H9 (cell line): ENCODE measurements at places on chromosomes 2 and 18. TPM values are rescaled to one million over a fixed set of nuclear protein-coding genes. Genes with fewer than 3 reads are reported as not detected.

- H3K4me3 ChIP-seq: no peak overlapping the region
- no peaks in the 10 kb centered on the region; the same call in 1 of the 2 replicates for H3K27me3 ChIP-seq
- no peak overlapping the region for H3K27ac ChIP-seq
- no peaks in the 10 kb centered on the region for H3K4me1 ChIP-seq
- DNase-seq: no peak
These were observed 150.2 kb upstream of the SATB2 start for GRCh38 chr2:199607914-199608313.

DNA sequence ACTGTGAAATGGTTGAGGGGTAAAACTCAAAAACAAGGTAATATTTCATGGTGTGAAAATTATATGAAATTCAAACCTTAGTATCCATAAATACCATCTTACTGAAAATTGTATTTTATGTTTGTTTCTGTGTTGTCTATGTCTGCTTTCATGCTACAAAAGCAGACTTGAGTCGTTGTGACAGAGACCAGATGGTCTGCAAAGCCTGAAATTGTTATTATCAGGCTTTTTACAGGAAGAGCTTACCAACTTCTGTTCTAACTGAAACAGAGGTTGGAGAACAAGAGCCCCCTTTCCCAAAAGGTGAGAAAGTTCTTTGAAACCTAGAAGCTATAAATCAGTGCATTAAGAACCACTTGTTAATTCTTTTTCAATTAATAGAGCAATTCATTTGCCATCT is 110.0 kb downstream of the COL4A4 start:
- no peak overlapping the region for H3K27ac ChIP-seq
- no peak for DNase-seq
- no peaks in the 10 kb centered on the region for H3K27me3 ChIP-seq
- H3K4me3 ChIP-seq: no peak overlapping the region
- H3K36me3 ChIP-seq: no peaks in the 10 kb centered on the region
- no peaks in the 10 kb centered on the region; the same call in 1 of the 2 replicates for H3K4me1 ChIP-seq

The PCARE gene
- total RNA-seq: not detected in 2 replicates

- no peaks in the 10 kb centered on the region for H3K36me3 ChIP-seq
- H3K27me3 ChIP-seq: no peaks in the 10 kb centered on the region
- no peak for DNase-seq
- no peak overlapping the region for H3K4me3 ChIP-seq
- H3K27ac ChIP-seq: no peak overlapping the region
- H3K4me1 ChIP-seq: no peaks in the 10 kb centered on the region
These were observed 53.0 kb downstream of the GPD2 start for GRCh38 chr2:156489195-156489594.

The SERPINB7 gene
- not detected in 2 replicates for total RNA-seq

- no peak overlapping the region for H3K4me3 ChIP-seq
- H3K27me3 ChIP-seq: no peaks in the 10 kb centered on the region
- DNase-seq: peak; percentile 19
- no peaks in the 10 kb centered on the region for H3K36me3 ChIP-seq
- no peaks in the 10 kb centered on the region for H3K4me1 ChIP-seq
These were observed 72.2 kb downstream of the HDAC4 start for GRCh38 chr2:239328351-239329191.

DNA sequence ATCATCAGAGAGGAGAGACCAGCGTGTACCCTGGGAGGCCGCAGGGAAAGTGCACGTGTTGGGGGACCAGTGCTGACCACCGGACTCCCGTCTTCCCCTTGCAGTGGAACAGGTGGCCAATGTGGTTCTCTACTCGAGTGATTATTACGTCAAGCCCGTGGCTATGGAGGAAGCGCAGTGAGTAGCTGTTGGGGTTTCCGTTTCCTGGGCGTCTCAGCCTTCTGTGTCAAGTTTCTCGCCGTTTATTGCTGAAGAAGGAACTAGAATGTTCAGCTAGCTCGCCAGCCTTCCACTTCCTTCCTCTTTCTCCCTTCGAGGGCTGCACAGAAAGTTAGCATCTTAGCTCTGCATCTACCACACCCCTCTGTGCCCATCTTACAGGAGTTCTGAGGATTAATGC is 22.8 kb upstream of the DGKD start:
- no peak overlapping the region for H3K4me3 ChIP-seq
- H3K27ac ChIP-seq: no peak overlapping the region
- H3K4me1 ChIP-seq: peaks cover 2% of the 10 kb centered on the region; the same call in 1 of the 2 replicates
- DNase-seq: no peak
- H3K36me3 ChIP-seq: no peaks in the 10 kb centered on the region; the same call in 1 of the 3 replicates

GRCh38 chr2:221123396-221123795 is 448.7 kb downstream of the EPHA4 start:
- no peak overlapping the region for H3K27ac ChIP-seq
- H3K4me1 ChIP-seq: no peaks in the 10 kb centered on the region
- peaks cover 15% of the 10 kb centered on the region for H3K36me3 ChIP-seq
- no peak overlapping the region for H3K4me3 ChIP-seq
- DNase-seq: no peak

- no peak overlapping the region for H3K27ac ChIP-seq
- no peak overlapping the region for H3K4me3 ChIP-seq
- H3K4me1 ChIP-seq: no peaks in the 10 kb centered on the region
- H3K27me3 ChIP-seq: no peaks in the 10 kb centered on the region
- no peaks in the 10 kb centered on the region for H3K36me3 ChIP-seq
These were observed 23.2 kb upstream of the ACSL3 start for GRCh38 chr2:222837643-222838056.

DNA sequence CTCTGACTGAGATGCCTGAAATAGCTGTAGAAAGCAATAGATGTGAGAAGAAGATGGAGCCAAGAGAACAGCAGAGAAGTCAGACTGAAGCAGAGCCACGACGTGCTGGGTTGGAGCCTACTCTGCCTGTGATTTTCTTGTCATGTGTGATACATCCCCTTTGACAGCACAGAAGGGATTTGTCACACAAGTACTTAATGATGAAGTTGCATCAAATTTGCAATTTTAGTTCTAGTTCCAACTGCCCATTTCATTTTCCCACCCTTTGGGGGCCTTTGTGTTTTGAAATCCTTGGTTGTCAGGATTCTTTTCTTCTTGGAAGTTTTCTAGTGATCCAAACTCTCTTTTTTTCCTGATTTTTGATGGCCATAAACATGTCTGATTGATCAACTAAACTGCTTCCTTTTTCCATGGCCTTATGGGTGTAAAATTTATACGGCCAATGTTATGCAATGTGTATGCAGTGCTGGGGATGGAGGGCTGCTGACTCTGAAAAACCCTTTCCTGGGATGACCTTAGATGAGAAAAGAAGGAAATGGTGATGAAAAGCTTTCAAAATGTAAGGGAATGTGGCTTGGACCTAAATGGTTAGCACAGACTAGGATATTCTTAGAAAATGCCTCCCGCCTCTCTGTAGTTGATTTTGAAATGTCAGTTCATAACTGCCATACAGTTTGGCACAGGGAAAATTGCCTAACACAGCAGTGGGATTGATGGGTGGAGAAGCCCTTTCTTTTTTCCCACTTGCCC is 9.6 kb upstream of the B3GNT2 start:
- no peaks in the 10 kb centered on the region for H3K27me3 ChIP-seq
- H3K4me3 ChIP-seq: no peak overlapping the region
- no peak for DNase-seq
- H3K4me1 ChIP-seq: no peaks in the 10 kb centered on the region

The ARHGEF4 gene
- total RNA-seq: 12.5 and 12.6 TPM in 2 replicates

DNA sequence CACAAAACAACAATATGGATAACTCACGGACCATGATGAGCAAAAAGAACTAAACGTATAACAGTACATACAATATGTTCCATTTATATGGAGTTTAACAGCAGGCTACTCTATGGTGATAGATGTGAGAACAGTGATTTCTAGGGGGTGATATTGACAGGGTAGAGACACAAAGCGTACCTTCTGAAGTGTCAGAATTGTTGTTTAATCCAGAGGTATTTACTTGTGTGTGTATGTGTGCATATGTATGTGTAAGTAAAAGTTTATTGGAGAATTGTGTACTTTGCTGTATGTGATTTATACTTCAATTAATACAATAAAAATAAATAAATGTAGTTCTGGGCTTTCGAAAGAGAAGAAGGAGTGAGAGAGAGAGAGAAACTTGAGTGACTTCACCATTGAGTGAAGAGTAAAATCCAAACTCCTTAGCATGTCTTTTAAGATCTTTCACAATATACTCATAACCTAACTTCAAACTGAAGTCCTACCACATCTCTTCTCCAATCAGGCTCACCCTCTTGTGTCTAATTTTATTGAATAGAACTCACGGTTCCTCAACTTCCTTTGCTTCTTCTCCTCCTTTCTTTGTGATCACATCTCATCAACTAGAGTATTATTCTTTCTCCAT is 126.0 kb upstream of the KLF7 start:
- H3K36me3 ChIP-seq: no peaks in the 10 kb centered on the region
- H3K27ac ChIP-seq: no peak overlapping the region
- peaks cover 6% of the 10 kb centered on the region; the same call in 1 of the 2 replicates for H3K4me1 ChIP-seq
- DNase-seq: no peak

- peaks cover 12% of the 10 kb centered on the region; the same call in 1 of the 2 replicates for H3K4me1 ChIP-seq
- H3K27ac ChIP-seq: no peak overlapping the region
- peak overlapping the region; percentile 78 for H3K4me3 ChIP-seq
- H3K27me3 ChIP-seq: no peaks in the 10 kb centered on the region; the same call in 1 of the 2 replicates
These were observed 175.5 kb downstream of the AGAP1 start for GRCh38 chr2:235669269-235669831.

The NEUROD1 gene
- not detected in 2 replicates for total RNA-seq

GRCh38 chr2:144682248-144682647 is 162.3 kb upstream of the ZEB2 start:
- H3K27ac ChIP-seq: no peak overlapping the region
- no peak overlapping the region for H3K4me3 ChIP-seq
- no peaks in the 10 kb centered on the region for H3K36me3 ChIP-seq

- peak; percentile 62 for DNase-seq
- H3K4me3 ChIP-seq: no peak overlapping the region
- H3K36me3 ChIP-seq: peaks cover 10% of the 10 kb centered on the region
- no peaks in the 10 kb centered on the region; the same call in 1 of the 2 replicates for H3K4me1 ChIP-seq
- H3K27ac ChIP-seq: no peak overlapping the region
- no peaks in the 10 kb centered on the region for H3K27me3 ChIP-seq
These were observed 30.5 kb downstream of the B3GNT7 start for GRCh38 chr2:231425811-231426703.

The COL3A1 gene
- total RNA-seq: not detected in 2 replicates

DNA sequence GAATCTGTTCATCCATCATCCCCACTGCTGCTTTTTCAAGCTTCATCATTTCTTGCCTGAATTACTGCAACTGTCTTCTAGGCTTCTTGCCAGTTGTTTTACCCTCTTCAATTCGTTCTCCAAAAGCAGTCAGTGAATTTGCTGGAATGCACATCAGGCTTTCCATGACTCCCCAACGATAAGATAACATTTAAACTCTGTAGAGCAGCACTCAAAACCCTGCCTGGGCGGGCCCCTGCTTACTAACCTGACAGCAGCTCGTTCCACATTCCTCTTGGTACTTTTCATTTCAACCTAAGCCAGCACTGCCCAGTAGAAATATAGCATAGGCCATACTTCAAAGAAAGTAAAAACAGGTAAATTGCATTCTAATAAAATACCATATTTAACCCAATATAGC is 342.9 kb downstream of the SUCLG1 start:
- H3K4me1 ChIP-seq: no peaks in the 10 kb centered on the region
- H3K27me3 ChIP-seq: no peaks in the 10 kb centered on the region
- DNase-seq: no peak

GRCh38 chr2:74005786-74006185 is 21.1 kb downstream of the TET3 start:
- DNase-seq: no peak
- no peak overlapping the region for H3K4me3 ChIP-seq
- H3K27me3 ChIP-seq: no peaks in the 10 kb centered on the region; the same call in 1 of the 2 replicates

The DQX1 gene
- total RNA-seq: 0.98 and 1.6 TPM in 2 replicates

DNA sequence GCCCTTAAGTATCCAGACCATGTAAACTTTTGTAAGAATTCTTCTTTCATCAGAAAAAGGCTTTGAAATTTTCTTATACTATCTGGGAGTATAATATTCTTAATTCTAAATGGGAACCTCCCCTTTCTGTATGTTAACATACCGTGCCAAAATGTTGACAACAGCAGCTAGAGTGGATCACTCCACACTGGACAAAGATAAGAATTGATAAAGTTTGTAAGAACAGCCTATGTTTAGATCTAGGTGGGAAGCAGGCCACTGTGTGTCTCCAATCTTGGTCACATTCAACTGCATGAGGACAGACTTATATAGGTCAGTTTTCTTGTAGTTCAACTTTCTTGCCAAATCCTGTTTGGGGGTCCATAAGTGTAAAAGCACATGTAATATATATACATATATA is 235.7 kb downstream of the RPIA start:
- H3K36me3 ChIP-seq: no peaks in the 10 kb centered on the region
- DNase-seq: no peak
- H3K27me3 ChIP-seq: no peaks in the 10 kb centered on the region

GRCh38 chr2:55097461-55098410 is 47.5 kb upstream of the RTN4 start:
- H3K36me3 ChIP-seq: no peaks in the 10 kb centered on the region
- no peak overlapping the region for H3K27ac ChIP-seq
- H3K4me3 ChIP-seq: no peak overlapping the region
- no peaks in the 10 kb centered on the region; the same call in 1 of the 2 replicates for H3K4me1 ChIP-seq
- DNase-seq: no peak

GRCh38 chr2:206993964-206994363 is 54.6 kb downstream of the CPO start:
- H3K27me3 ChIP-seq: peaks cover 2% of the 10 kb centered on the region; the same call in 1 of the 2 replicates
- no peak overlapping the region for H3K27ac ChIP-seq
- no peaks in the 10 kb centered on the region for H3K4me1 ChIP-seq
- H3K4me3 ChIP-seq: no peak overlapping the region

- DNase-seq: no peak
- H3K4me3 ChIP-seq: no peak overlapping the region
- H3K27ac ChIP-seq: no peak overlapping the region
- H3K4me1 ChIP-seq: no peaks in the 10 kb centered on the region
These were observed 147.0 kb downstream of the MBD5 start for GRCh38 chr2:148167855-148168254.

- no peaks in the 10 kb centered on the region for H3K4me1 ChIP-seq
- H3K4me3 ChIP-seq: no peak overlapping the region
- no peaks in the 10 kb centered on the region for H3K27me3 ChIP-seq
- H3K27ac ChIP-seq: no peak overlapping the region
- no peaks in the 10 kb centered on the region for H3K36me3 ChIP-seq
- no peak for DNase-seq
These were observed 1451.3 kb upstream of the SLC39A10 start for GRCh38 chr2:194205568-194206227.

DNA sequence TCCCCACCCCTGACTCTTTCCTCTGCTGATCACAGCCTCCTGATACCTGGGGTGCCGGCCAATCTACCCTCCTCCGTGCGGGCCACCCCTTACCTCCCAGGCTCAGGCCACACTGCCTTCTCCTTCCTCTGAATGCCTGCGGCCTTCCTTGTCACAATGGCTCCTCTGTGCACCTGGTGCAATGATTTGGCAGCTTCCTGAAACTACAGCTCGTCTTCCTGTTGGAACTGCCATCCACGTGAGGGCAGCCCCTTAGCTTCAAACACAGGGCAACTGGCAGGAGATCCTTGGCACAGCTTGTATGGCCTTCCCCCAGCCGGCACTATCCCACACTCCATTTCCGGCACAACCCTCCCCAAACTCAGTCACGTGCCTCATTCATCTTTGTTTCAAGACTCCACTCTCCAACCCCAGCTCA is 69.0 kb downstream of the STPG4 start:
- no peak overlapping the region for H3K27ac ChIP-seq
- H3K27me3 ChIP-seq: no peaks in the 10 kb centered on the region; the same call in 1 of the 2 replicates
- no peaks in the 10 kb centered on the region for H3K4me1 ChIP-seq
- no peak for DNase-seq
- H3K4me3 ChIP-seq: no peak overlapping the region
